ENCODE measurements at places on chromosomes 2 and 18.
A peak's percentile ranks its signal among the peaks of the same experiment; 100 is the strongest.

- DNase-seq = no peak
Measured at GRCh38 chr2:178279142-178279541, 84.8 kb downstream of the OSBPL6 start.

DNA sequence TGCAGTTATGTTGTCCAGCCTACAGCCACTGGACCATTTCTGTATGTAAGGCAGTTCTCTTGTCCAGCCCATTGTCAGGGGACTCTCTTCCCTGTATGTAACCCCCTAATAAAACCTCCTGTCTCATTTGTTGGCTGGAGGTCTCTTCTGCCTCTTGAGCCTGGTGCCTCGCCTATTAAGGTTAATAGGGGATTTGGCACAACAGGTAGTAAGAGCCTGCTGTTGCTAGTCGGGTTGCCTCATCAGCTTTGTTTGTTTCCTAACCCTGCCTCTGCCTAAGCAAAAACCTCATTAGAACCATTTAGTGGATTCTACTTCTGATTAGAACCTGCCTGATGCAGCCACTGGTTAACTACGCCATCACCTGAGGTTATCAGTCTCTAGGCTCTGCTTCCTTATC lies 62.2 kb upstream of the STPG4 start:
- no peak for DNase-seq

DNA sequence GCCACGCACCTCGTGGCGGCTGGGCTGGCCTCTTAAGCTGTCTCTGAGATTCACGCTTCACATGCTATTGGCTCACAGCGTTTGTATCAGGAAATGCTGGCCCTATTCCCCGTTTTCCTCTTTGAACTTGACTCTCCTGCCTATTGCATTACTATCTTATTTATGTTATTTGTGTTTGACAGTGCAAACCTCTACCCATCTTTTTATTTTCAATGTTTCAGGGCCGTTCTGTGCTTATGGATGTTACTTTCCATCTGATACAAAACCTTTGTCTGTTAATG lies 149.9 kb upstream of the TWIST2 start:
- no peak for DNase-seq

DNA sequence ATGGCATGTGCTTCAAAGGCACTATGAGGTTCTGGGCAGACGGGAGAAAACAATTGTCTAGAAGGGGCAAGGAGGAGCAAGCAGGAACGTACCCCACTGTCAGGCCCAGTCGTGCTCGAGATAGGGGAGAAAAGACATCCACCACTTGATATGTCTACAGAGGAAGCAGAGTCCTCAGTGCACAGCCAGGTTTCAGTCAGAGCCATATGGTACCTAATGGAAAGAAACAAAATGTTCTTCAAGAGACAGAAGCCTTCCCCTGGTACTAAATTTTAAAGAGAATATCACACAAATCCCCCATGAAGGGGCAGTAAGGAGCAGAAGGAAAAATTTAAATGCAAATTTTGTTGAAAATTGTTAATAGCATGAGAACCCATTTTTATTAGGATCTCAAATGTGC lies 21.9 kb downstream of the THUMPD2 start:
- DNase-seq = no peak

DNA sequence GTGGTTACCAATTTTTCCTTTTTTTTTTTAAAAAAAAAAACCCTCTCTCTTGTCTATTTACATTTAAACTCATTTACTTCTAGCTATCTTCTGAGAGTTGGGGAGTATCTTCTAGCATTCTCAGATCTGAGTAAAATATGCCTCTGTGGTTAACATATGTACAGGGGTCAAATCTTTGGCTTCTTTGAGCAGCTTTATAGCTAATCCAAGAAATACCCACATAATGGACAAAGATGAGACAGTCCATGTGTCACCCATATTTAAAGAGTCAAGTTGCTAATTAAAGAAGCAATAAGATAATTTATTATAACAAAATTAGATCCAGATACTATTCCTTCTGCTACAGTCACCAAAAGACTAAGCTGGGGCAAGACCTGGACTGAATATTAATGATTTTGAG lies 139.0 kb upstream of the HNRNPA3 start:
- DNase-seq = no peak

DNA sequence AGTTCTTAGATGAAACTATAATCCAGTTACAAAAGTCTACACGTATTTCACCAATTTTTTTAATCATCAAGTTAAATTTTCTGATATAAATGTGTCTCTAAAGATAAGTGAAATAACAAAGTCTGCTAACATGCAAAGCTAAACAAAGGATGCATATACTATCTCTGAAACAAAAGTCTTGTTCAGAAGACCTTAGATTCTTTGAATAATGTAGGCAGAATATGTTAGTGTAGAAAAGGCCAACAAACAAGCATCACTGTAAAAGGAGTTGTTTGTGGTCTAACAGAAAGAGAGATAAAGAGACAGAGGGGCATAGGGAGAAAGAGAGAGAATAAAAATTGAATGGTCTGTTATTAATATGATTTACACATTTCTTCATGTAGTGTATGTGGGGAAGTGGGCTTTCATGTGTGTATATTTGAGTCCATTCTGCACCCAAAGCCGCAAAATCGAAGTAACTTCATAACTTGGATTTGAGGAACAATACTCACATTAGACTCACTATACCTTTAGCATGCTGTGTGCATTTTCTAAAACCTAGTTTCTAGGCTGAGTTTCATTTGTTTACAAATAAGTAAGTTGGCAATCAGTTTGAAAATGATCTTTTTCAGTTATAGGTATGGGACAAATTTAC lies 734.8 kb upstream of the REG3G start:
- no peak for DNase-seq

GRCh38 chr2:28567061-28567471 lies 71.2 kb downstream of the PLB1 start:
- no peak for DNase-seq

DNA sequence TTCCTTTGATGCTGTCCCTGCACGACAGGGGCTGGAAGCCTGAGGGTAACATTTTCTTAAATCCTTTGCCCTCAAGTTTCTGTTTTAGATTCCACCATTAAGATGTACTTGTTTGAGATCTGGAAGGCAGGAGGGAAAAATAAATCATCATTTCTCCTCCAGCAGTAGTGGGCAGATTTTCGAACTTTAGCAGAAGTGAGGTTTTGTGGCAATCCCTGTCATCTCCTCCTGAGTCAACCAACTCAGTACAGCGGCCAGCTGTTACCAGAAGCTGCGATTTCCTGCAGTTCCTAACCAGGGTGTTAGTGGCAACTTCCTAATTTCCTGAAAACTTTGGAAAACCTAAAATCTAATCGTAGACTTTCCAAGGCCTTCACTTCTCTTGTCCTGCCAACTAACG lies 517.2 kb upstream of the ACVR2A start:
- peak; percentile 18 for DNase-seq

- no peak for DNase-seq
Measured at GRCh38 chr2:136031711-136032110, 46.3 kb upstream of the DARS1 start.

GRCh38 chr2:13545320-13545719 lies 828.6 kb downstream of the TRIB2 start:
- no peak for DNase-seq

DNA sequence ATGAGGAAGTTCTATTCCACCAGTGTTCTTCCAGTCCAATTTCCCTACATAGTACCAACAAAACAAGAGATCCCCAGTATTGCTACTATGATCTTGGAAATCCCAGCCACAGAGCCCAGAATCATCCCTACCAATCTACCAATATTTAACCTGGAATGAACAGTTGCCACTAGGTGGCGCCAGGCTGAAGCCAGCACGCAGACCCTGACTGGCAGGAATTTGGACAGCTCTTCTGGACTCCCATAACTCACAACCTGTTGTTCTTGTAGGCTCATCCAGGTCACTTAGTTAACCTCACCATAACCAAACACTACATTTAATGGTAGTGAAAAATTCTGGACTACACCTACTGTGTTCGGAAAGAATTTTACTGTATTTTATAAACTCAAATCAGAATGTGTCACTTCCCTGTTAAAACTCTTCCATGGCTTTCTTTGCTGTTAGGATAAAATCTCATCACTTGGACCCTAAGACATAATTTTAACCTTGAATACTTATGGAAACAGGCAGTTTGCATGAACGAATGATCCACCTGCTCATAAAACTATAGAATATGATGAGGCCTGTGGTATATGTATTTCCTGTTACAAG lies 59.8 kb upstream of the SLC38A11 start:
- DNase-seq = peak; percentile 16

DNA sequence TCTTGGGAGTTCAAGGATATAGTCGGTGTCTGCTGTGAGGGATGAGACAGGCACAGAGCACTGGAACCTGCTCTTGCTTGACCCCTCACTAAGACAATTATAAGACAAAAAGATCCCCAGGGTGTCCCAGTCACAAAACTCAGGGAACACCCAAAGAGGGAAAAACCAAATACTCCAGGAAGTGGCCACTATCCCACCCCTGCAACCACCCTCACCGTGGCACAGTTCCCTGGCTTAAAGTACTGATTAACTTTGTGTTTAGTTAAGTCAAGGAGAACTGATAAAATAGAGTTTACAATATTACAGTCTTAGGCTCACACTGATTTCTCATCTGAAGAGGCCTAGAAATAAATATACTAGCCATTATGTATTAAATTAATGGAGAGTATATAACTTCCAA lies 13.5 kb downstream of the IL36B start:
- DNase-seq = no peak

- DNase-seq = no peak
Measured at GRCh38 chr2:138060301-138060635, 96.0 kb downstream of the HNMT start.

- no peak for DNase-seq
Measured at GRCh38 chr2:21866316-21866715, 742.5 kb downstream of the TDRD15 start.

DNA sequence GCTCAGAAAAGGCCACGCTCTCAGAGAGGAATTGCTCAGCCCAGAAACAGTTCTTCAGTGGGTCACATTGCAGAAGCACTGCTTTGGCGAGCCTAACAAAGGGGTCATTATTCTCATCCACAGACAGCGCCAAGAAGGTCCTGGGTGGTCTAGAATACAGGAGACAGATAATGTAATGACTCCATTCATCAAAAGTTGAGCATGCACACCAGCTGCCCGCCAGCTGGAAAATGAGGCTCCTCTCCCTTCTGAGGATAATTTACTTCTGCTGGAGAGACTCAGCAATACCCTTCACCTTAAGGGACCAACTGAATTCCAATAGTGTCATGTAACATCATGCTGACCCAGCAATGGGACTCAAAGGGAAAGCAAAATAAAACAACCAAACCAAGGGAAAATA lies 79.9 kb downstream of the TRIB2 start:
- DNase-seq = no peak

GRCh38 chr2:12048550-12048949 lies 302.1 kb downstream of the LPIN1 start:
- DNase-seq = no peak

DNA sequence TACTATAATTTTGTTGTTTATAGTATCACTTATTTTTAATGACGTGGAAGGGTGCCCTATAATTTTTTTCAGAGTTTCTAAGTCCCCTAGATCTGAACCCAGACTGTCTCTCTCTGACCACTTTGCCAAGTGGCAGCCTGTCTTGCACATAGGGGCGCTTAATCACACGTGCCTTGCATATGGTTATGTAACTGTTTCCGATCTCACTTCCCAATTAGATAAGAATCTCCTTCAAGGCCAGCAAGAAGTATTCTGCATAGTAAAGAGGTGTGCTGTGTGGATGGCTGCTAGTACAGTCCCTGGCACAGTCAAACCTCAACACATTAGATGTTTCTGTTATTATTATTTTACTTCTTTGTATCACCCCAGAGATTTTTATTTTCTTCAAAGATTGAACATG lies 197.8 kb upstream of the SIX2 start:
- DNase-seq = no peak

- no peak for DNase-seq
Measured at GRCh38 chr2:84495539-84496146, 20.7 kb upstream of the DNAH6 start.

DNA sequence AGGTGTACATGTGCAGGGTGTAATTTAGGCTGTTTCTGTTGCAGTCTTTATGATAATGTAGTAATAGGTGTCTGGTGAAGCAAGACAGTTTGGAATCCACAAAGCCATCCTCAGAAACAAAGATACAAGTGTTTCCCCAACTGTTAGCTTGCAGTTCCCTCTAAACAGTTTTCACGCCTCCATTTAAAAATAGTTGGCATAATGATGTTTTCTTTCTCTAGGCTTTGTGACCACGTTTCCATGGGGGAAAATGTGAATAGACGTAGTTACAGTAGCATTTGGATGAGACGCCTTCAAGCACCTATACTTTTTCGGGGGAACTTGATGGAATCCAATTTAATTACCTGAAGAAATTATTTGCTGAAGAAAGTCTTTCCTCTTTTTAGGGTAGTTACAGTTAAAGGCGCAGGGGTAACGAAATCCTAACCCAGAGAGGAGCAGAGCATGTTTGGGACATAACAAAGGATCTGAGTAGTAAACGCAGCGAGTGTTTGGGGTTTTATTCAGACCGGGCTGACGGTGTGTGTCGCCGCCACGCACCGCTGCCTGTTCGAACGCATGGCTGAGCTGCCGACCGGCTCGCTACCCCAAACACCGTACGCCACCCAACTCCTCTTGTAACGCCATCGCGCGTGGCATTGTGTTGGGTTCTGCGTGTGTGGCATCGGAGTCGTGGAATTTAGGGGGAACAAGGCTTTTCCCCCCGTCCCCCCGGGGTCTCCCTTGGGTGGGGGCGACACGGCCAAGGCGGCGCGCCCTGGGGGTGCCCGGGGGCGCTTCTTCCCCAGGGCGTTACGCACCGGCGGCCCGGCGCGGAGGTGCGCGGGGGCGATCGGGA lies 681 bp upstream of the NRP2 start:
- no peak for DNase-seq

DNA sequence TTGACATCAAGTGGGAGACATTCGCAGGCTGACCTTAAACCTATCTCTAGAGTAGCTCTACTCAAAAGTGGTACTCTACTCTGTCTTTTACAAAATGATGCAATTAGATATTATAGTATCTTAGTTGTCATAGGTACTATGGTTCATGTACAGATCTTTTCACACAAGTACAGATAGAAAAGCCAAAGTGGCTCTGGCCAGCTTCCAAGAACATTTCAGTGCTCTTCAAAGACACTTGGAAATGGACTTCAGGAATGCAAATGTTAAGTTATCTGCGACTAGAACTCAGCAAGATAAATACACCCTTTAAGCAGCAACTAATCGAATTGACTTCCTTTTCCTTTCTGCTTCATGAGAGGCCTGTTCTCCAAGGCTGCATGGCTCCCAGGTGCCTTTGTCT lies 718.7 kb upstream of the FAM98A start:
- DNase-seq = no peak

DNA sequence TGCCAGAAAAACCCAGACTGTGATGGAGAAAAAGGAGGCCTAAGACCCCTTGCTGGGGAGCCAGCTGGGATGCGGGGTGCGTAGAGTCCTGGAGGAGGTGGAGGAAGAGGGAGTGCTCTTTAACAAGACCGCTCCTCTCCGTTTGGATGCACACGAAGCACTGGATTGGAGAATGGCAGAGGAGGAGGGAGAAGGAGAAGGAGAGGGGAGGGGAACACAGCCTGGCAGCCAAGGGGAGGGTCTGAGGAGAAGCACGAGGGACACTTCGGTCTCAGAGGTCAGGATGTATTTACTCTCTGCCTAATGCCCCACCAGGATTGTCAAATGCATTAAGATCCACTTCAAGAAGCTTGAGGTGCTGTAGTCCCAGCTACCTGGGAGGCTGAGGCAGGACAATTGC lies 42.0 kb upstream of the SLC35G4 start:
- DNase-seq = no peak

Measured in stimulated activated CD8-positive, alpha-beta memory T cell treated with anti-CD3 and anti-CD28 coated beads, Interleukin-7, amount 100 ng/mL, for 48 hours (primary cell).